ENCODE measurements at places on chromosomes 13 and 19.
A peak's percentile ranks its signal among the peaks of the same experiment; 100 is the strongest.

GRCh38 chr19:50333235-50333736 is 4.1 kb upstream of the KCNC3 start:
- DNase-seq, result peak; percentile 67

- no peak for DNase-seq
Observed at GRCh38 chr19:47350630-47351029, 1.5 kb downstream of the DHX34 start.

DNA sequence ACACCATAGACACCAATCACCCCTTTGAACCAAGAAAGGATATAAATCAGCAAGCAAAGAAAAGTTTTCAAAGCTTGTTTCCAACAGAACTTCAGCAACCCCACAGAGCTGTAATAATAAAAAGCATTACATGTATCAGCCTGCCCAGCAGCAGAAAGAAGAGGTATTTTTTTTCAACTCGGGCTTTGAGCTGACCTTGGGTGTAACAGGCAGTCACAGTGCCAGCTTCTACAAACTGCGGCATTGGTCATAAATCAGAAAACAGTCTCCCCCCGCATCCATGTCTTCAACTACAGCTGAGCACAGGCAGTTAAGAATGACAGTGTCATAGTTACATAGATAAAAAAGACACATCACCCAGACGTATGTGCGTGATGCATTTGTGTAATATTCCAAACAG is 671.0 kb upstream of the SLITRK1 start:
- no peak for DNase-seq

DNA sequence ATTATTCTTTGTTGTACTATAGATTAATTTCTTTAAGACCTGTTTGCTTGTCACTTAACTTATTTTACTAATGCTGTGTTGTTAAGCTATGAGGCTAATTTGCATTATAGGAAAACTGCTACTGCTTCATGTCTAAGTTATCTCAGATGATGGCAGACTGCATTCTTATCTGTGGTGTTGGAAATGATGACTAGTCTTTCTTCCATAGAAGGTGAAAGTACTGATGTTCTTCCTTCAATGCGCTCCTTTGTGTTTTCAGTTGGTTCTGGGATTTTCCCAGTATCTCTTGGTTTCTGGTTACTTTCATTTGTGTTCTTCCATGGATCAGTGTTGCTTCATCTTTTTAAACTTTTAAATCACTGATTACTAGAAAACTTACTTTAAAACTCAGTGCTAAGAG is 46.9 kb downstream of the TPP2 start:
- peak; percentile 21 for DNase-seq

DNA sequence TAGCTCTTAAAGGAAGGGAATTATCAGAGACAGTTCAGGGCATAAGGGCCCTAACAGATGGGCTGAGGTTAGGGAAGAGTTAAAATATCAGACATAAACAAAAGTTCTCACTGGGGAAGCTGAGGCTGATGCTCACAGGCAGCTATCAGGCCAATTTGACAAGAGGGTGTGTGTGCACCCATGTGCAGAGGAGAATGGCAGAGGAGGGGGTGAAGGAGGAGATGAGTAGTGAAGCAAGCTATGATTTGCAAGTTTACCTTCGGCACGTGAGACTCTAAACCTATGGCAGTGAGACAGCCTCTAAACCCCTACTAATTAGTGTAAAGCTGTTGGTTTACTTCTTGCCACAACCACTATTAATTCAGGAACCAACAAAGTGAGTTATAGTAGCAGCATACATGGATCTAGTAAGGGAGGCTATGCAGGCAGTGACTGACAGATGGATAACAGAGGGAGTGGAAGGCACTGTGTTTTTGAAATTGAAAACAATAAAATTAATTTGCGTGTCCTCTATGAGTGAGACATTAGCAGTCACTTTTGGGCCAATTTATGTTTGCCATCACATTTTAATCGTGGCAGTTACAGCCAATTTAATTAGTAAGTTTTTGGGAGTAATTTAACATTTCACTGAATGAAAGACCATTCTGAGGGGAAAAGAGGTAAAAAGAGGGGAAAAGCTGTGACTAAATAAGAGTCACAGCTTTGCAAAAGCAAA is 99.6 kb upstream of the HTR2A start:
- no peak for DNase-seq

GRCh38 chr13:113992276-113993005 is 18.6 kb upstream of the C13orf46 start:
- no peak for DNase-seq

- DNase-seq, result no peak
Observed at GRCh38 chr13:106462710-106463109, 72.8 kb downstream of the EFNB2 start.
